ENCODE measurements at places on chromosomes 6 and 20.

DNA sequence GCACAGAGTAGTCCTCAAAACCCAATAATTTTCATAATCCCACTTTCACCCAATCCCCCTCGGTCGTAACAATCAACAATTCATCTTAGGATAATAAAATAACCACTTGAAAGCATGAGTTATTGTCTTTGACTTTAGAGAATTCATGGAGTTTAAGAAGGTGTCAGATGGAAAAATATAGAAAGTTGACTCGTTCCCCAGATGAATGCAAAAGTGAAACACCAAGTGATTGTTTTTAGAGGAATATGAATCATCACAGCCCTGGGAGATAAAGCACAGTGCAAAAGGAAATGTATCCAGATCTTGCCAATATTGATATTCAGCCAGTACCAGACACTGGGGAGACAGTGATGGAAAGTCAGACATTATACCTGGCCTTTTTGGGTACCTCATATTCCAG is 860.5 kb downstream of the DHX35 start:
- no peak for DNase-seq

GRCh38 chr20:54668271-54669039 is 193.1 kb downstream of the DOK5 start:
- DNase-seq: no peak

DNA sequence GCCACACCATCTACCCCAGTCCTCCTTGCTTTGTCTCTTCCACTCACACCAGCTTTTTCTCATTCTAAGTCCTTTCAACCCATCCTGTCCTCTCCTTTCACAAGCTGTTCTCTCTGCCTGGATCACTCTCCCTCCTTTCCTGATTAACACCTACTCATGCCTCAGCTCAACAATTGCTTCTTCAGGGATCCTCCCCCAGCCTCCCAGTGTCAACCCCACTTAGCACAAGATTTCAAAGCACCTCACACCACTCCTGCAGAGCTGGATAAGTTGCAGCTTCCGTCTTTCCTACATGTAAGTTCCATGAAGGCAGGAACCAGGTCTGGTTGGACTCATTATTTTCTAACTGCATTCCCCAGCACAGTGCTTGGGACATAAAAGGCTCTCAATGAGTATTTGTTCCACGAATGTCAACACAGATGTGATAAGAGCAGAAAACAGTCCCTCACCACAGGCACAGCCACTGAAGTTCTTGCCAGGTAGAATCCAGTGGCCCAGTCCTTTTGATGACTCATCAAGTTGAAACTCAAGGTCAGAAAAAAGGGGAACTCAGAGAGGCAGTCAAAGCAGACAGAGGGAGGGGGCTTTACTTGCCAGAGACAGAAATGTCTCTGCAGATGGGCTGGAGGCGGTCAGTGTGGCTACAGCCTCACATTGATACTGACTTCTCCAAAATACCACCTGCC is 193.4 kb upstream of the PRDM1 start:
- DNase-seq: no peak

DNA sequence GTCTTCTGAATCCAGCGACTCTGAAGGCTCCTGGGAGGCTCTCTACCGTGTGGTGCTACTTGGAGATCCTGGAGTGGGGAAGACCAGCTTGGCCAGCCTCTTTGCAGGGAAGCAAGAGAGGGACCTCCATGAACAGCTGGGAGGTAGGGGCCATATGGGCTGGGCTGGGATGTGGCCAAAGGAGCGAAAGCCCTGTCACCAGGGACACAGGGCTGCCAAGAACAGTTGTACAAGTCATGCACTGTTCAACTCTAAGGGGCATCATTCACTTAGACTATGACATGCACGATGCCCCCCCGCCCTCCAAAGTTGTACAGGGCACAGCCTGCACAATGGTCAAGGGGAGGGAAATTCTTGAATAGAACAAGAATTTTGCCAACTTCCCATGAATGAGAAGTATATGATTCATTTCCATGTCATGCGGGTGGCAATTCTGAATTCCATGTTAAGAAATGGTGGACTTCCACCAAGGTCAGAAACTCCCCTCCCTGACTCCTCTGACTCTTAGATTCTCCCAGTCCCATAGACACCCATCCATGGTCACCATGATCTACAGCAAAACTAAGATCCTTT is 1.6 kb downstream of the REM1 start:
- no peak for DNase-seq

DNA sequence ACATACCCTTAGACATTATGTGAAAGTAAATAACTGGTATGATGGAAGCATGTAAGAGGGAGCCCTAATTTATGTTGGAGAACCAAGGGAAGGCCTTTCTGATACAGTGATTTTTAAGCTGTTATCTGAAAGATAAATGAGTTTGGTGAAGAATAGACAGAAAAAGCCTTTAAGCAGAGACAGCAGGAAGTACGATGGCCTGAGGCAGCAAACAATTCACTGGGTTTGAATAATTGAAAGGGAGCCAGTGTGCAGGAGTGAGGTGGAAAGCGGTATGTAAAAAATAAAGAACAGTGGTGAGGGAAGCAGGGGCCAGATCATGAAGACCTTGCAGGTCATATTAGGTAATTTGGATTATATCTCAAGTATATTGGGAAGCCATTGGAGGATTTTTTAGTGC is 4.1 kb upstream of the RAB23 start:
- no peak for DNase-seq

DNA sequence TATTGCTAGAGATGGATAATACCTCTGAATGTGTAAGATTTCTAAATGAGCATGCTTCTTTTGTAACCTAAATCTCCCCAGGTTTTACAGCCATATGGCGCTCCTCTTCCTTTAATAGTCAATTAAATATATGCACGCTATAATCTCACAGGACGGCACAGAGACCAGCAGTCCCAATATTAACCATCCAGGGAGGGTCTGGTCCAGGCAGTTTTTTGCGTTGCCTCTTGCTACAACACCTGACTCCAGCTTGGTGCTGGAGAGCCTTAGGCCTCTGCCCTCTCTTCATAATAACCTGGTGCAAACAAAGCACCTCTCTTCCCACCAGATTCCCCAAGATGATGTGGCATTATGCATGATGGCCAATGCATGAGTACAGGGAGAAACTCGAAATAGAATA is 183.4 kb downstream of the LY86 start:
- no peak for DNase-seq

- DNase-seq: no peak
Observed at GRCh38 chr6:34226731-34227586, 9.7 kb upstream of the HMGA1 start.

DNA sequence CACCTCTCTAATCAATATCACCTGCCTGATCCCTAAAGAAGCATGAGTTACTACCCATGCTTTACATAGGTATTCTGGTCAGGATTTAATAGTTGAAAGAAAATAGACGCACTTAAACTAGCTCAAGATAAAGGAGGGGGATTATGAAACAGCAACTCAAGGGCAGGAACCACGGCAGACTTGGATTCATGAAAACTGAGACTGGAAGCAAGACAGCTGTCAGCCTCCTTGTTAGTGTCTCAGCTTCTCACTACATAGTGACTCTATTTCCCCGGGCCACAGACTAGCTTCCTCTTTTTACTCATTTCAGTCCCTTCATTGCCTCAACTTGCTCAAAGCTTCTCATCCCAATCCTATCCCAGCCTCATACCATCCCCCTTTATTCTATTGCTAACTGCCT is 4.3 kb upstream of the SH3BGRL2 start:
- no peak for DNase-seq

DNA sequence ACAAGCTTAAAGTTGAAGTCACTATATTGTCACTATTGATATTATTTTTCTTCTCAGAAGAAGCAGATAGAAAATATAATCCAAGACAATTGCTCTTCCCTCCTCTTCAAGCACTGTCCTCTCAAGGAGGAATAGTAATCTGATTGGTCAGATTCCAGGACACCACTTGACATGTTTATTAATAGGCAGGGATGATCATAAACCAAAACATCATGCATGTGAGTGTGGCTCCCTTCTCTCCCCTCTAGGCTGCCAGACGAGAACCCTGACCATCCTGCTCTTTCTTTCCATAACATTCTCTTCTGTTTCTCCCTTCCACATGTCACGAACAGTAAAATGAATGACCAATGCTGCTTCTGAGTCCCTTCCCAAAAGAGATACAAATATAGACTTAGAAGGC is 7.5 kb downstream of the ATG5 start:
- DNase-seq: no peak

- DNase-seq: no peak
Observed at GRCh38 chr20:32385541-32385940, 27.4 kb downstream of the ASXL1 start.

DNA sequence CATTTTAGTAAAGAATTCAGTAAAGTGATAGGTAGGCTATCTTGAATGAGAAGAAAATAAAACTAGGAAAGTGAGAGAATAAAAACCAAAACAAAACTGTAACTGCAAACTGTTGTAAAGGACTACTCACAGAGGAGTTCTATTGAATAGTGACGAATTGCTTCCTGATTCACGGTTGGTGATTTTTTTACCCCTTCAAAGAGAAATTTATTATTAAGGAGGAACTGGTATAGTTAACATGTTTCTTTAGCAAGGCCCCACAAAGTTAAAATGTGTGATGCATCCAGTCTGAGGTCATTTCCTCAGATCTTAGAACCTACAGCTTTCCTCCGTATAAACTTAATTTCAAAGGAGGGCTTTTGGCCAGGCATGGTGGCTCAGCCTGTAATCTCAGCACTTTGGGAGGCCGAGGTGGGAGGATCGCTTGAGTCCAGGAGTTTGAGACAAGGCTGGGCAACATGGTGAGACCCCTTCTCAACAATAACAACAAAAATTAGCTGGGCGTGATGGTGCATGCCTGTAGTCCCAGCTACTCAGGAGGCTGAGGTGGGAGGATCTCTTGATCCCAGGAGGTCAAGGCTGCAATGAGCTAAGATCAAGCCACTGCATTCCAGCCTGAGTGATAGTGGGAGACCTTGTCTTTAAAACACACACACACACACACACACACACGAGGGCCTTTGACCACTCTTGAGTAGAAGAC is 8.3 kb downstream of the PRDM1 start:
- no peak for DNase-seq

GRCh38 chr20:49969946-49970345 is 12.8 kb upstream of the SNAI1 start:
- no peak for DNase-seq

DNA sequence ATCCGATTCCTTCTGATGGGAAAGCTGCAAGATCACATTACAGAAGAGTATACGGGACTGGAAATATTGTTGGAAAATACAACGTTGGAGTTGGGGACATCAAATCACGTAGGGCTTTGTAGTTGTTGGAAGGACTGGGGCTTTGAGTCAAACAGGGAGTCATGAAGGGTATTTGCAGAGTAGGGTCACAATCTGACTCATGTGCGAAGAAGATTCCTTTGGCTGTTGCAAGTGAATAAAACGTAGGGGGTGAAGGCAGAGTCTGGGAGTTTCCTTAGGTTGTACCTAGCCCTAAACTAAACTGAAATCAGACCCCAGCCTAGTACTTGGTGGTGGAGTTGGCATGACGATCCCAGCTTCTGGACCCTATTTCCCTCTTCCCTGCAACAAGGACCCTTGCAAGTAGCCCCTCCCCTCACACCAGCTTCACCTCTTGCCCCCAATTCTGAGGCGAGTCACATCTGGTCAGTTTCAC is 32.3 kb downstream of the SNX5 start:
- DNase-seq: no peak

DNA sequence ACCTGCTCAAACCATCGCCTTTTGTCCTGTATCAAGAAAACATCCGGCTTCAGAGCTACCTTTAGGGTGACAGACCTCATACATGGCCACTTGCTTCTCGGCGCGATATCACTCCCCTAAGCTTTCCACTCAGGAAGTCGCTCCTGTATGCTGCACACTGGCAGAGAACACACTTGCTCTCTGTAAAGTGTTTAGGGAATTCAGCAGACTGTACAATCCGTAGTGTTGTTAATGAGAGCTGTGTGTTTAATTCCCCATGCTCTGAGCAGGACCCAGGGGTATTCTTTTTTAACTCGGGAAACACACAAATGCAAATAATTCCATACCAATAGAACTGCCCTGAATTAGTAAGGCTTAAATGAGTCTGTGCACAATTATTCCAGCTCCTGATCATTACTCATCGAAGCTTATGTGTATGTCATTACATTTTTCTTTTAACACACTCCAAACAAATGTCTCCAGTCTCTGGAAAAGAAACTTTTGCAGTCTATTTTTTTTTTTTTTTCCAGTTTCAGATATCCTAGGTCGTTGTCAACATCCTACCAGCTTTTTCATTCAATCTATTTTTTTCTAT is 338.7 kb upstream of the ARID1B start:
- DNase-seq: no peak

GRCh38 chr6:28353356-28353755 is 3.6 kb downstream of the ZKSCAN3 start:
- no peak for DNase-seq

DNA sequence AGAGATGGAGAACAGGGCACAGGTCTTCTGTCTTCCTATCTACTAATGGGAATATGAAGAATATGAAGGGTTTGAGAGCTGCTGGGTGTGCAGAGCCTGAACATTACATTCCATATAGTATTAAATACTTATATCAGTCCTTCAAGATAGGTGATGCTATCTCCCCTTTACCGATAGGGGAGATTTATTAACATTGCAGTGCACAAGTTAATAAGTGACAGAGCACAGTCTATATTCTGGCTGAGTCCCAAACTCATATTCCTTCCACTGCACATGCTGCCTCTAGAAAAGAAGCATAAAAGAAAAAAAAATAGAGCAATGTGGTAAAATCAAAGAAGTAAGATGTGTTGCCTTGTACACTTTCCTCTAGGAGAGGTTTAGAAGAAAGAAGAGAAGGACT is 18.5 kb upstream of the KIAA0408 start:
- DNase-seq: no peak

- no peak for DNase-seq
Observed at GRCh38 chr6:142605922-142606485, 304.2 kb downstream of the ADGRG6 start.

GRCh38 chr6:163947276-163947675 is 532.8 kb downstream of the QKI start:
- no peak for DNase-seq

GRCh38 chr6:160691617-160692016 is 10.4 kb upstream of the PLG start:
- no peak for DNase-seq

DNA sequence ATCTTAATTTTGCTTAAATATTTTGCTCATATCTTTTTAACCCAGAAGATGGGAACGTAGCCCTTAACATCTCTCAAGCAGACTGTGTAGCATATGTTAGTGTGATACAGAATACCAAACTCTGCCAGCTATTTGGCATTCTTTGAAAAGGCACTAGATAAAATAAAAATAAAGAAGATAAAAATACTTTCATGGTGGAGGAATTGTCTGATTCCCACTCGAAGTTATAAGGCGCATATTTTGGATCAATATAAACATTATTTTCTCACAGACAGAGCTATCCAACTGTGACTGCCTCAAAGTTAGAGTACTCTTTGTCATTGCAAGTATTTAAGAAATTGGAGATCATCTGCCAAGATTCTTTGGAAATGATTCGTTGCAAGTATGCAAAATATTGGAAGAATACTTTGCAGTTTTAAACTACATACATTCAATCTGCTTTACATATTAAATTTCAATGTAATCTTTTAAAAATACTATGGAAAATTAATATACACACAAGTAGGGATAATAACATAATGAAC is 10.8 kb upstream of the EEF1E1 start:
- no peak for DNase-seq

GRCh38 chr6:157603314-157603940 is 219.6 kb upstream of the SNX9 start:
- DNase-seq: no peak

GRCh38 chr6:28887796-28888496 is 35.8 kb downstream of the TRIM27 start:
- DNase-seq: no peak
